ENCODE measurements at places on chromosomes 1 and 21.
A peak's percentile ranks its signal among the peaks of the same experiment; 100 is the strongest.

GRCh38 chr1:114719424-114719787, 2.8 kb upstream of the NRAS start:
- peak; percentile 8 for DNase-seq

DNA sequence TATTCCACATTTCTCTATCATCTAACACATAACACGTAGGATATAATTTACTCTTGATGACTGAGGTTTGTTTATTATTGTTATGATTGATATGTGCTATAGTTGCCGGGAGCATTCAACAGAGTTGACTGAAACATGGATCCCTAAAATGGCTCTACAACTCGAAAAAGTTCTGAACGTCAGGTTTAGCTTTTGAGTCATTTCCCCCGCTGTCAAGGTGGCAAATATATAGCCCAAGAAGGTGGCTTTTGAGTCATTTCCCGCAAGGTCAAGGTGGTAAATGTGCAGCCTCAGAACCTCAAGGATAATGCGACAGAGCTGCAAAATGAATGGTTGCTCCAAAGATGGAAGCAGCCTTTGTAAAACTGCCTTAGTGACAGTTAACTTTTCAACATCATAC, 104.0 kb downstream of the NIBAN1 start:
- no peak for DNase-seq

DNA sequence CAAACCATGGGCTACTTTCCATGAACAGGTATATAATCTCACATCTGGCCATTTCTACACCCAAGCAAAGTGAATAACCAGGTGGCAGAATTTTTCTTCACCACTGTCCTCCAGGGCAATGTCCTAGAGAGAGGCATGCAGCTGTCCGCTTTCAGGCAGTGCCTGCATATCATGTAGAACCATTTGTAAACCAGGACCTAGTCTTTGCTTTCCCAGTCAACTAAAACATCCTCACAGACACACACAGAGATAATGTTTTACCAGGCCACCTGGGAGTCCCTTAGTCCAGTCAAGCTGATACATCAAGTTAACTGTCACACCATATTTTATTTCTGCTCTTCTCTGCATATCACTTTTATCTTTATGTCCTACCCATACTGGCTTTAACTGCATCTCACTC, 26.2 kb downstream of the TNFSF18 start:
- DNase-seq, result no peak

DNA sequence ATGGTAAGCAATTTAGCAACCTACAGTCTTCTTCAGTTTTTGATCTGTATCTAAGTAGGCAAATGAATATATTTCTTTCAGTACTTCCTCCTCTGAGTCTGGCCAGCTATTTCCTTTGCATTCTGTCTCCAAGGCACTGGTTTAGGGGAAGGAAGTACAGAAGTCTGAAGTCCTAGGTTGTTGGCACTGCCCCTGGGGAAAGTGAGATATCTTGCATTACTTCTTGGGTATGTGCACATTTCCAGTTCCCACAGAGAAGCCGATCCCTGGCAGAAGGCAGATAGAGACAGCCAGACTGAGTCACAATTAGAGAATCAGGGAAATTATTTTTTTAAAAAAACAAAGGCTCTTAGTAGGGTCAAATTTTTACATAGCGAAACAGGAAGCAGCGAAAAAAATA, 98.8 kb downstream of the RASAL2 start:
- peak; percentile 49 for DNase-seq

DNA sequence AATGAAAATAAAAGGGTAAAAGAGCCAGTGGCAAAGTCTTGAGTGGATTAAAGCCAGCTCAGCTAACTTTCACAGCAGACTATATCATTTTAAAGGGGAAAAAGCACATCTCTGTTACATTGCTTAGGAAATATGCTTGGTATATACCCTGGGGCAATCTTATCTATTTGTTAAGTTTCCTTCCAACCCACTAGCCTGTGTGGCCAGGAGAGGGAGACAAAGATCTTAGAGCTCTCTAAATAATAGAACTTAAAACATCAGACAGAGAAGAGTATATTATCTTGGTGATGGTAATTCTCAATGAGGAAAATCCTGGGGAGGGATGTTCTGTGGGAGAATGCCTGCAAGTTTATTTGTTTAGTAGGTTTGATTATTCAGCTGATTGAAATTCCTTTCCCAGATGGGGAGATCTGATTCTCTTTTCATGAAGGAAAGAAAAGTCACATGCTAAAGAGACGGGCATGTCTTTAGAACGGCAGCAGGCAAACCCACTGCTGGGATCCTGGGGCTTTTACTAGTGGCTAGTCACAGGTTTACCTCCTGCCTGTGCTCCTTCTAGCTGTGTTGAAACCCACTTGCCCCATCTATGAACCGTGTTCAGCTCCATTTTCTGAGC, 3.6 kb downstream of the KCNE2 start:
- peak; percentile 68 for DNase-seq
